ENCODE measurements at places on chromosomes 13 and 19.

DNA sequence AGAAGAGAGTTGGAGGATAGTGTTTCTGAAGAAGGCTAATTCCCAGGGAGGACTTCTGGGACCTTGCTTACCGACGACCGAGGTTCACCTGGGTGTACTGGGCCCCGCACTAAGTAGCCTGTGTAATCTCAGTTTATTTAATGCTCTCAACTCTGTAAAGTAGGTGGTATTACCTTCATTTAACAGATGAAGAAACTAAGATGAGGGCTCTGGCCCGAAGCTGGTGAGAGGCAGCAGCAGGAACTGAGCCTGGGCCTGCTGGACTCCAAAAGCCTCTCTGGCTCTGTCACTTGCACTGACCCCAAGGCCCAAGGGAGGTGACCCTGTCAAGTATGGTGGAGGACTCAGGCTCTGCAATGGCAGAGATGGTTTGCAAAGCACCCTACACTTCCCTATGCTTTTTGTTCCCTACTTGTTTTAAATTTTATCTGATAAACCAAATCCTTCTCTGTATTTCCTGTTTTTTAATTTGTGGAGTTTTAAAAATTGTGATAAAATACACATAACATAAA, 50.6 kb downstream of the GGACT start:
- no peak for DNase-seq

DNA sequence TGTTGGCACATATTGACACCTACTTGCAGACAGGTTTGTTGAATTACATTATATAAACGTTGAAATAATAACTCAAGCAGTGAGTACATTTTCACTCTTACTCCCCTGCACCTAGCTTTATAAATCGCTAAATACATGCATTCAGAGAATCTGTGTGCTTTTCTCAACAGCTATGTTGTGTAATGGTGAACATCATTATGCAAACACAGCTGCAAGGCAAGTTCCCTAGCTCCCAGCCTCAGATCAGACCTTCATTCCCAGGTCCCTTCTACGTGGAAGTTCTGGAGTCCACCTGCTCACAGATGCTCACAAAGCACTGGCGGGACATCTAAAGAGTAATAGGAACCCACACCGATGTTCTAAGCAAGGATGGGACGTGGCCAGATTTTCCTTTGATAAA, 86.8 kb upstream of the PEG3 start:
- DNase-seq = no peak

GRCh38 chr13:110380359-110381028, 73.4 kb downstream of the COL4A2 start:
- no peak for DNase-seq

GRCh38 chr13:102862624-102863210, 16.9 kb downstream of the ERCC5 start:
- no peak for DNase-seq

GRCh38 chr19:28705008-28705407, 507.9 kb downstream of the UQCRFS1 start:
- DNase-seq = no peak

DNA sequence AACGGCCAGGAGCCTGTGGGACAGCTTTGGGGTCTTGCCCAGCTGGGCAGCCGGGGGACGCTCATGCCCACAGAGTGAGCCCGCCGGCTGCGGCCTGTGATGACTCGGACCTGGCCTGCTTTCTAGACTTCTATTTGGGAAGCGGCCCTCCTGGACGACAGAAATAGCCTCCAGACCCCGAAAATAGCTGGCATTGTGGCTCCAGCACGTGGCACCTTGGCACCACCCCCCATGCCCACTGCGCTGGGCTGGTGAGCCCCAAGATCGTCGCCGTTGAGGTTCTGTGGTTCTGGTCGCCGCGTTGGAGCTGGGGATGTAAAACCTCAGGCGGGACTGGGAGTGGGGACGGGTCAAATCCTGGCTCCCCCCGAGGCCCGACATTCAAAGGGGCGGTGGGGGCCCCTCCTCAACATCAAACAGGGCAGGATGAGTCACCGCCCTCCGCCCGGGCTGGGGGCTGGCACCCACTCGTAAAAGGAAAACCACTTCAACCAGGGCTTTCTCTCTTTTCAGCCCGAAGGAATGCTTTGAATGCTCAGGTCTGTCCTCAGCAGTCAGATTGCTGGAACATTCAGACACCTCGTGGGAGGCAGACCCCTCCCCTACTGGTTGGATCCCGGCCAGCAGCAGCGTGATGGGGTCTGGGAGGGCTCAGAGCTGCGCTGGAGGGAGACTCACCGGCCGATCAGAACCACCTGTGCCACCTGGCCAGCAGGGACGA, 42.1 kb downstream of the GADD45B start:
- DNase-seq = no peak

DNA sequence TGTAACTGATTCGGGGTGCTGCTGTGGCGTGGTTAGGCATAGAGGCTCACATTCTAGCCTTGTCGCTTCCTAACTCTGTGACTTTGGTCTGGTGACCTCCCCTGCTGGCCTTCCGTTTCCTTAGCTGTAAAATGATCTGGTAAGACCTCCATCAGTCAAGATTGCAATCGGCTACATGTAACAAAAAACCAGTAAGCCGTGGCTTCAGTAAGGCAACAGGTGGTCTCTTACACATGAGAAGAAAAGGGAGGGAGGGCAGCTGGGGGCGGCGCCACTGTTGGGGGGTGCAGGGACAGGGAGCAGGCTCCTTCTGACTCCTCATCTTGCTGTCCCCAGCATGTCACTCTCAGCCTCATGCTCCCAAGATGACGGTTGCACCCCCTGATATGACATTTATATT, 148.0 kb downstream of the SIPA1L3 start:
- DNase-seq = peak; percentile 80

DNA sequence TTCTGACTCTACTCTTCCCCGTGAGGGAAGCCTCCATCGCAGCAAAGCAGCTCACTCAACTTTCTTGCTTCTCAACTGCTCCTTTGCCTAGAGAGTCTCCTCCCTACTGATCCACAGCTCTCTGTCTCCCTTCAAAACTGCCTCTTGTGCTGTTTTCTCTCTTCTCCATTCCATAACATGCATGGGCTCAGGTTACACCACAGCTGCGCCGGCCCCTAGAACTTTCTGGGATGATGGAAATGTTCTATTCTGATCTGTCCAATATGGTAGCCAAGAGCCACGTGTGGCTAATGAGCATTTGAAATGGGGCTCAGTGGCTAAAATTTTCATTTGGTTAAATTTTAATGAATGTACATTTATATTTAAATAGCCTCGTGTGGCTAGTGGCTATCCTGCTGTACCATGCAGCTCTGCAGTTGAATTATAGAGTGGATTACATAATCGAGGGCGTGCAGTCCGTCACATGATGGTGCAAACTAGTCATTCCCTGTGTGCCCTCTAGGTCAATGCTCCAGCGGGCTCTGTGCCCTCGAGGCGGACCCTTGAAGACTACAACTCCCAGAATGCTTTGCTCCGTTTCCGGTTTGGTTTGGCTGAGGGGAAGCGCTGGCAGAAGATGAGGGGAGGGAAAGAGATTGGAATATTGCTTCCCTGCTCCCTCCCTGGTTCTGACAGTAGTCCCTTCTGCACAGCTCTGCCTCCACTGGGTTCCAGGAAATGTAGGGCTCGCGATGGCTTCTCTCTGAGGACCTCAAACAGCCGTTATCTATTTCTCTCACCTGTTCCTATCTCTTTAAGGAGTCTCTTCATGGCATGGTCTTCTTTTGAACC, 109.8 kb downstream of the CACNA1A start:
- DNase-seq = no peak

- no peak for DNase-seq
Observed at GRCh38 chr19:39677961-39678889, 22.5 kb downstream of the LGALS16 start.

- no peak for DNase-seq
Observed at GRCh38 chr19:16026131-16026530, 50.2 kb upstream of the TPM4 start.

DNA sequence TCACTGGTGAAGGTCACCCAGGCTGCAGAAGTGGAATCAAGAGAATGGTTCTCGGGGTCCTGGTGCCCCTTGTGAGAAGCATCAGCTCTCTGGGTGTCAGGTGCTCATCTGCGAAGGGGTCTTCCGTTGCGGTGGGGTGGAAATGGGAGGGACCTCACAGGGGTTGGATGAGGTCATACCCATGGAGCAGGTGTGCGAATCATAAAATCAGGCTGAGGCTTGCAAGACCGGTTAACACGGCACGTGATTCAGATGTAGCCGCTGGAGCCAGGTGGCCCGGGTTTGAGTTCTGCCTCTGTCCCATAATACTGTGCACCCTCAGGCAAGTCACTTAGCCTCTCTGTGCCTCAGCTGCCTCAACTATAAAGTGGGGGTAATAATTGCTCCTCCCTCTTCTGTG, 3.9 kb upstream of the KLK15 start:
- DNase-seq = peak; percentile 94

DNA sequence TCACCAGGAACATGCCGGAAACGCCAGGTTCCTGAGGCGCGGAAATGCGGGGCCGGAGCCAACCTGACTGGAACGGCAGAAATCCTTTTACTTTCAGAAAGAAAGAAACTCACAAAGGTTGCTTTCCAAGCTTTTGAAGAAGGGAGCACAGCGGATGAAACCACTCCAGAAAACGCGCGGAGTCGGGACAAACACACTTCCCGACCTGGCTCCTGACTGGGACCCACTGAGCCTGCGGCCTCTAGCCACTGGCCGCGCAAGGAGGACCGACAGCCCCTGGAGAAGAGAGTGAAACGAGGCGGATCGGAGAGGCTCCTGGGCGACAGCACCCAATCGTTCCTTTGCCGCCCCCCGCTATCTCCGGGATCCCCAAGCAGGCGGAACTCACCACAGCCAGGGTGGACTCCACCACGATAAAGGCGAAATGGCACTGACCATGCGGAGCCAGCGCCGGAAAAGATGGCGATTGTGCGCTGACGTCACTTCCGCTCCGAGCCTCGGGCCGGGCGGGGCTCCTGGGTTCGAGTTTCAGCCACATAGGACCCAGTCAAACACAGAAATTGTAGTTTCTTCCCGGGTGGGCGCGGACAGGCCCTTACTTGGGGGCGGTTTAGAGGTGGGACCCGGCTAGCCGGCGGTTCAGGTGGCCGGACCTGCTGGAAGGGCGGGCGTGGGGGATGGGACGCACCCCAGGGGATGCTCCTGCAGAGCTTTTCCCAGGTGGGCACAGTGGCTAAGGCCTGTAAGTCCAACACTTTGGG, at the start of gene ZNF121:
ZNF121 (minus strand) TSS at position 432 of the 761 bp plus-strand sequence. CDS start 16,407 bp downstream, outside the sequence.
- DNase-seq = peak; percentile 83

- no peak for DNase-seq
Observed at GRCh38 chr19:40154121-40154680, 37.0 kb upstream of the MAP3K10 start.

DNA sequence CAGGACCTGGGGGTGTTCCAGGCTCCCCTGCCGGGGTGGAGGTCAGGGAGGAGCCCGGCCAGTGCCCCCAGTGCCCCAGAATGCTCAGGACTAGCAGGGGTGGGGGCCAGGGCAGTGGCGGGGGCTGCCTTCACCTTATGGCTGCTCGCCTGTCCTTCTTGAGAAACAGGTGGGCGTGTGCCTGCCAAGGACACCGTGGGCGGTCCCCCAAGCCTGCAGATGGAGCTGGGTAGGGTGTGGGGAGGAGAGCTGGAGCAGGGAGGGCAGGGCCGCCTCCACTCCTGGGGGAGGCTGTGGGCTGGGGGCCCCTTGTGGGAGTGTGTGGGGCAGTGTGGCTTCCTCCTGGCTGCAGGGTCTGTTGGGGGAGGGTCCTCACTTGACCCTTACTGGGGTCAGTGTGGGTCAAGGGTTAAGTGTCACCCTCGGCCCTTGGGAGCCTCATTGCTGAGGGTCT, 160.1 kb downstream of the KDM4B start:
- no peak for DNase-seq

DNA sequence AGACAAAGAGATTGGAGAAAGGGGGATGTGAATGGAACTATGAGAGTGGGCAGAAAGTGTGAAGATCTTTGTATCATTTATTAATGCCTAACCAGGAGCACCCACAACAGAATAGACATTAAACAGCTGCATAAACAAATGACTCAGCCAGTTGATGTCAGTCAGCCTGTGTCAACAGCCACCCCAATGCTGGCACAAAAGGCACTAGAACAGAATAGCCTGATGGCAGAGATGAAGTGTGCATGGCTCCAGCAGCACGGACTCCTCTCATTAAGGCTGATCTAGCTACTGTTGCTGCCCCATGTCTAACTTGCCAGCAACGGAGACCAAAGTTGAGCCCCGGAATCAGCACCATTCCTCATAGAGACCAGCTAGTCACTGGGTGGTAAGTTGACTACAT, 7.8 kb downstream of the CPB2 start:
- no peak for DNase-seq

DNA sequence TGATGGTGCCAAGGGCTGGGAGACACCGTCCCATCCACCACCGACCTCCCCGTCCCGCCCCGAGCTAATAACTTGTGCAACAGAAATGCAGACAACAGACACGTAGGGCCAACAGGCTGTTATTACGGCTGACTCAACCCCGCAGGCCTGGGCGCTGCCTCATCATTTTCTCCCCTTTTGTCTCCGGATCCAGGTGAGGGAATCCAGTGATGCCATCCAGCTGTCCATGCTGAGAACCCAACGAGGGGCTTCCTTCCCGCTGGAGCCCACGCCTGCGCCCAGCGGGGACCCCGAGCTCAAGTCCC, 6.4 kb upstream of the DIRAS1 start:
- no peak for DNase-seq

GRCh38 chr13:74204602-74205312, 70.6 kb upstream of the KLF12 start:
- DNase-seq = no peak

- DNase-seq = no peak
Observed at GRCh38 chr19:33393286-33394005, 19.9 kb downstream of the CEBPG start.

DNA sequence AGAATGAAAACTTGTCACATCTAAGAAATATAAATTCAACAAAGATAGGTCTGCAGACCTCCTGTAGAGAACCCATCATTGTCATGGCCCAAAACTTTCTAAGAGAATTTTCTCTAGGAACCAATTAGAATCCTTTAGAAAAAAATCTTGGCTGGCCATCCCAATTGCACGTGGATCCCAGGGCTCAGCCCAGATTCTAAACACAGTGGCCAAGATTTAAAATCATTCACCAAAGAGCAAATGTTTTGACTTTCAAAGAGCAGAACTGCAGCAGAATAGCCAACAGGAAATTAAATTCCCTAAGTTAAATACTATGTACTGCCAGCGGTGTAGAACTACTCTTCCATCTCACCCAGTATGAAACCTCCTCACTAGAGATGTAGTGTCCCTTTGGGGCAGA, 21.3 kb downstream of the IPO5 start:
- DNase-seq = no peak

DNA sequence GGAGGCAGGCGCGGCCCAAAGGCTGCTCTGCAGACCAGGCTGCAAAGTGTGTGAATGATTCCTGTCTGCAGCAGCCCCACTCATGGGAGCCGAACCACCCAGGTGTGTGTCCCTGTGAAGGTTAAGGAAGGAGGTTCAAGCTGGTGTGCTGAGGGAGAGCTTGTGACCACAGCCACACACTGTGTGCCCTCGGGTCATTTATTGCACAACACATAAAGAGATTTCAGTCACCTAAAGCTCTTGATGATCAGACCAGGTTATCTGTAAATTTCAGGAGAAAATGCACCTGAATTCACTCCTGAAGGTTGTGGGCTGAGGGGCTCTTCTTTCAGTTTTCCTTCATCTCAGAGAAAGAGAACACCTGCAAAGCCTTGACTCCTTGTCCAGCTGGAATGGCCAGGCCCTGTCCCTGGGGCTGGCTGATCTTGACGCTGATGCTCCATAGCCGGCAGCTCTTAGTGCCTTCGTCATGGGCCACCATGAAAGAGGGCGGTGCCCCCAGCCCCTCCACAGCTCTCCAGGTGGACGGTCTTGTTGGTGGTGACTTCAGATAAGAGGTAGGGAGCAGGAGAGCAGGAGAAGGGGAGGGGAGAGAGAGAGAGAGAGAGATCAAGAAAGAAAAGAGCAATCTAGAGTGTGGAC, 110.8 kb upstream of the C1QTNF9B start:
- no peak for DNase-seq

- no peak for DNase-seq
Observed at GRCh38 chr13:47831265-47831664, 169.8 kb downstream of the SUCLA2 start.

All from NCI-H2171 treated with DMSO at 0.1 percent for 48 hours (cell line).